ENCODE measurements at places on chromosomes 2 and 18.

DNA sequence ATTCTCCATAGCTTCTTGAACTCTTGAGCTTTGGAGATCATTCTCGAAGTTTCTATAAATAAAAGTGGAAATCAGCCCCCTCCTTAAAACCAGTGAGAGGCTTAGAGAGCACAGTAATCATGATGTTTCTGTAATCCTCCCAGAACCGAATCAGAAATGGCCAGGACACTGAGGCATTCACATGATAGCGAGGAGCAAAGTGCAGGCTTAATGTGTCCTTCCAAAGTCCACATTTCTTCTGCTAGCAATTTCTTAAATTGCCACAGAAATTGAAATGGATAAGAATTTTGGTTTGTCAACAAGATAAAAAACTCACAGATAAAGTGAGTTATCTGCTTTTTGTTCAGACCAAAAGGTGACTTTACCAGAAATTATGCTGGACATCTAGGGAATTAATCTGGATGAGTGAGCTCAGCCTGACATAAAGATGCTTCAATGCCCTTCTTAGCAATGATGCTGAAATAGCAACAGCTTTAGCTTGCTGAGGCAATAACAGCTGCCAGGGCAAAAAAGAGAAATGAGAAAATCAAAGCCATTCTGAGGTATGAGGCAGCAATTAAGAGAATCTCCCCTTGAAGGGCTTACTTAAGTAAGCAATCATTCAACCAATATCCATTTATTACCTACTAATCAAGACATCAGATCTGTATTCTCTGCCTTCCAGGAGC lies 82.4 kb upstream of the PHLPP1 start:
- DNase-seq = no peak

GRCh38 chr2:70381235-70381634 lies 79.4 kb upstream of the FAM136A start:
- DNase-seq = no peak

GRCh38 chr2:74532222-74532621 lies 2.5 kb downstream of the HTRA2 start:
- DNase-seq = no peak

- DNase-seq = peak; percentile 50
Observed at GRCh38 chr2:3728104-3729054, 25.0 kb downstream of the DCDC2C start.

DNA sequence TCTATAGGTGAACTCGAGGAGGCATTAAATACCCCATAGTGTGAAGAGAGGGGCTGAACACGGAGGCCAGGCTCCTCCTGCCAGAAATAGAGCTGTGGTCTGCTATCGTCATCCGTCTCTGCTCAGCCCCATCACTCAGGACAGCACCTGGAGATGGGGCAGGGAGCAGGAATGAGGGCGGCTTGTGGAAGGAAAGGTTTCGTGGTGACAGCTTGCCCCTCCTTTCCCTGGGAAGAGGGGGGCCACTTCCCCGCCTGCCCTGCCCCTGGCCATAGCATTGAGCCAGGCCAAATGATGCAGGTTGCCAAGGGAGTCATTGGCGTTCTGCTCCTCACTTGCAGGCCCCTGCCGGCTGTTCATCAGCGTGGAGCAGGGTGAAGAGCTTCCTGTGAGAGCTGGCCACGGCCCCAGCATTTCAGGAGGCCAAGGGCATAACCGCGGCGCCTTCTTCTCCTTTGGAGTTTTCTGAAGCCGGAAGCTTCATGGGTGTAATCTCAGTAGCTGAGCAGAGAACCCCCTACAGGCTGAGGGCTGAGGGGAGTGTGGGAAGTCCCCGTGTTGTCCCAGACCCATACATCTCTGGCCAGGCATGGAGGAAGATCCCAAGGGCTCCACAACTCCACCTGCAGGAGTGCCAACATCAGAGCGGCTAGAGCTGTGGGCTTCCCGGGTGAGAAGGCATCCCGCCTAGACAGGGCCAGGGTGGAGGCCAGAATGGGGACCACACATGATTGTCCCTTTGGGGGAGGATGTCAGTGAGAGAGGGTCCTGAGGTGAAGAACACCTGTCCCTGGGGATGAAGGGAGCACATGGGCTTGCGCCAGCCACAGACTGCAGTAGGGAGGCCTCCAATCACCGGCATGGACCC lies 112.5 kb upstream of the GLI2 start:
- no peak for DNase-seq

DNA sequence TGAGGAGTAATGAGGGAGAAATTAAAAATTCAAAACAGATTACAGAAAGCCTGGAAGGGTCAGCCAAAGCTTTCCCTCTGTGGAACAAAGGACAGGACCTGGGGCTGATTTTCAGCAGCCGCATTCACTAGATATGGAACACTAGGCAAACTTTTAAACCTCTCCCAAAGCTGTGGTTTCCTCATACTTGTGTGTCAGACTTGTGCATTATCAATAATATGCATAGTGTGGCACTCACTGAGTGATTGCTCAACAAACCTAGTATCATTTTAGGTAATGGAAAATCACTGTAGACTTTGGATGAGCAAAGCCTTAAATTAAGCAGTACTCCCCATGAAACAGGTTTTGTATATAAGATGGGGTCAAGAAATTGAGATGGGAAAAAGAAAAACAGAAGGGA lies 26.3 kb upstream of the IKZF2 start:
- DNase-seq = no peak
